ENCODE measurements at places on chromosomes 2 and 18.
A peak's percentile ranks its signal among the peaks of the same experiment; 100 is the strongest.

- DNase-seq: no peak
Observed at GRCh38 chr2:97676620-97677019, 7.1 kb downstream of the C2orf92 start.

- DNase-seq: no peak
Observed at GRCh38 chr18:43271593-43272432, 5.5 kb downstream of the SYT4 start.

GRCh38 chr18:49321797-49322461 is 138.5 kb downstream of the DYM start:
- no peak for DNase-seq

DNA sequence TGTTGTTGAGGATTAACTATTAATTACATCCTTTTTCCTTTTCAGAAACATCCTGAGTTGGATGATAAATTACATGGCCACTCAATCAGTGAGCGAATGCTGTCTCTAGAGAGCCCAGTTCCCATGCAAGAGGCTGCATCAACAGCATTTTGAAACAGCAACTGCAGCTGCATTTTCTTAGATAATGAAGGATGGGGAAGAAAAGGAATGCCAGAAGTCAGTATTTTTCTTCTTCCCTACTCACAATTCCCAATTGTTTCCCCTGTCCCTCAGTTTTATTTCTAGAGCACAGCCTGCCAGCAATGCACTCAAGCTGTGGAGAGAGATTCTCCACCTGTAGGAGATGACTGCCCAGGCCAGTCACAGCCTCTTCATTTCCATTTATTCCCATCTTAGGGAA is 6.9 kb downstream of the SCN7A start:
- DNase-seq: no peak

- DNase-seq: no peak
Observed at GRCh38 chr2:183292028-183292427, 167.8 kb downstream of the NUP35 start.

DNA sequence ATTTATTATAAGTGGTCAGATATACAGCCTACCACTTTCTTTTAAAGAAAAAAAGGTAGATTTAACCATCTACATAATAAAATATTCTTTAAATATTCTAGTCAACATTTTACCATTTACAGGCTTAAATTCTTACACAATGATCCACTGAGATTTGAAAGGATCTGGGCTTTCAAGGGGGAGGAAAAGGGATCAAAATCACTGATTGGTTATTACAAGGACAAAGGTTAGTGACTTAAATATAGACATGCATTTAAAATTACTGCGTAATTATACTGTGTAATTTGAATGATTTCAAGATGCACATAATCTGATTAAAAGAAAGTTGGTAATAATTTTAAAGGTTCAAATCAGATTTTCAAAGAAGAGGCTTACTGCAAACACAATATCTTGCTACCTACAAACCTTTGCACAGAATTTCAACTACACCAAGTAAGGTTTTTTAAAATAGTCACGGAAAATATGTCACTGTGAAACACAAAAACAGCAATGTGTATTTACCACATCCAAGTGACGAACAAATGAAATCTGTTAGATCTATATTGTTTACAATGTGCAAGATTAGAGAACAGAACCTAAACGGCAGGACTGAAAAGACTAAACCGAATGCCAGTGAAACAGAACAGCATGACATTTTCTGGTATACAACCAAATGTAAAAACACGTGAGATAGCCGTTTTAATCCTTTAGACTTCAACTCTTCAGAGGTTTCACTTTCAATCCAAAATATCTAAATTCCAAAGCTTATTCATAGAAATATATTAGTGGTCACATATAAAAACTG is 40.8 kb downstream of the RTN4 start:
- DNase-seq: no peak

DNA sequence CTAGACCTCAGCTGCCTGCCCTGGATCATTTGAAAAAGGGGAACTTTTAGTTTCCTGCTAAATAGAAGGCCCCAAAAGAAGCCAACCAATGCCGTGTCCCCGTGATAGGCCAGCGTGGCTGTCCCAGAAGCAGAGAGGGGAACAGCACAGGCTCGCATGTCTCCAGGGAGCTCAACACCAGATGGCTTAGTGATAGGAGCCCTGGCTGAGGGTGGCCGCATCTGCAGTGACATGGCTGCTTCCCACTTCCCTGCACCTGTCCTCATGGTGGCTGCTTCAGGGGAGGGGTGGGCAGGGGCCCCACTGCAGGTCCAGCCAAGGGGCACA is 79.6 kb downstream of the MBP start:
- no peak for DNase-seq

DNA sequence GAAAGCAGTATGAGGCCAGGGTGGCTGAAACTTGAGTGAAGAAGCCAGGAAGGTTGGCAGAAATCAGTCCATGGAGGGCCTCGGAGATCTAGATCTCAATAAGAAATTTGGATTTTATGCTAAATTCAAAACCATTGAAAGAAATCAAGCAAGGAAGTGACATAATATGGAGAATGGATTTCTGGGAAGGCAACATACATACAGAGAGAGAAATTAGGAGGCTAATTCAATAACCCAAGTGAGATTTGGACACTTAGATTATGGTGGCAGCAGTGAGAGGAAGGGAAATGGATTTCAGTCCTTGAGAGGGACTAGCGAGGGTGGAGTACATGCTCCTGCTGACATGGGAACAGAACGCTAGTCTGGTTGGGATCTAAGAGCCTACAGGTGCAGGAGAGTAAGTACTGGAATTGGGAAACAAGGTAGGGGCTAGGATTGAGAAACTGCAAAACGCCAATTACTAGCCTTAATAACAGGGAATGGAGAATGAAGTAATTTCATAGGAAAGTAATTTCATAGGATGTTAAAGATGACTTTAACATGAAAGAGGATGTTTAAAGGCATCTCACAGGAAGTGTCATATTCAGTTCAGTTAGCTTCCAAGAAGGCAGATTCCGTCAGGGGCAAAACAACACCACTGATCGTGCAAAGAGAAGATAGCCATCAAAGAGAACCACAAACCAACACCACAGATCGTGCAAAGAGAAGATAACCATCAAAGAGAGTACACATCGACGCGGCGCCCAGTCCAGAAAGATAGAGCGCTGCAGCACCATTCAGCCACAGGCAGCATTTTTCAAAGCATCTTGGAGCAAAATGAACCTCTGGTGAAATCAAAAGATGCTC is 27.2 kb downstream of the CDKL4 start:
- DNase-seq: peak; percentile 36

DNA sequence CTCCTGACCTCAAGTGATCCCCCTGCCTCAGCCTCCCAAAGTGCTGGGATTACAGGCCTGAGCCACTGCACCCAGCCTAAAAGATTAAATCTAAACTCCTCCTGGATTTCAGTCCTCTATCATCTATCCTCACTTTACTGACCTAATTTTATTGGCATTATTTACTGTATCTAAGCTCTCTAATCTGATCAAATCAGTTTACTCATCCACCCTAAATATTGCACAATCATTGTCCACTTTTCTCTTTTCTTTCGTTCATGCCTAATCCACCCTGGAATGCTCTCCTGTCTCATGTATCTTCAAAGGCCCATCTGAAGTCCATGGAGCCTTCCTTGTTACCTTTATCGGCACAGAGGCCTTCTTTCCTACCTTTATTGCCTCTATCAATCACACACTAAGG is 31.6 kb upstream of the GPR155 start:
- no peak for DNase-seq

DNA sequence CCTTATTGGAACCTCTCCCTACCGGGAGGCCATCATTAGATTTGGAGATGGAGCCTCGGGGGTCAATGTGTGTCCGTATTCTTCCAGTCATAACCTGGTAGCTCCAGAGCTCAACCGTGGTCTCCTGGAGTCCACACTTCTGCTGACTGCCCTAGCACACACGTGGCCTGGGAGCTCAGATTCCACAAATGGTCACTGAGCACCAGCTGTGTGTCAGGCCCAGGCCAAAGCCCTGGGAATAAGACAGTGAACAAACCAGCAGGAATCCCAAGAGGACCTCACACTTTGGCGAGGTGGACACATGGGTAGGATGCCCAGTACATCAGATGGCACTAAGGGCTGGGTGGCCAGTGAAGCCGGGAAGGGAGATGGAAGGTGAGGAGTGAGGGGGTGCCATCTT is 15.5 kb downstream of the GYPC start:
- no peak for DNase-seq

DNA sequence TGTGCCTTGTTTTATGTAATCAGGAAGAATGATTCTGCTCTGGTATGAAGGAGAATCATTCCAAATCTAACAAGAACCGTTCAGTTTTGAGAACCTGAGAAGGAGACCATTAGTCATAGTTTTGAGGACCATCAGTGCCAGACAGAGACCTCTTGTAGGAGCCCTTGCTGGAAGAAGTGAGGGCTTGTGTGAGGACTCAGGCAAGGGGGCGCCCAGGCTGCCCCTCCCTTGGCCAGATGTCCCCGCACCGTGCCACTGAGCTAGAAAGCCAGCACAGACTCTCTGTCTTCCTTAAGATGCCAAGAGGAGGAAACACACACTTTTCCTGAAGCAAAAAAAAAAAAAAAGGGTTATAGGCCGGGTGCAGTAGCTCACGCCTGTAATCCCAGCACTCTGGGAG is 55.7 kb upstream of the SLC39A10 start:
- DNase-seq: no peak

DNA sequence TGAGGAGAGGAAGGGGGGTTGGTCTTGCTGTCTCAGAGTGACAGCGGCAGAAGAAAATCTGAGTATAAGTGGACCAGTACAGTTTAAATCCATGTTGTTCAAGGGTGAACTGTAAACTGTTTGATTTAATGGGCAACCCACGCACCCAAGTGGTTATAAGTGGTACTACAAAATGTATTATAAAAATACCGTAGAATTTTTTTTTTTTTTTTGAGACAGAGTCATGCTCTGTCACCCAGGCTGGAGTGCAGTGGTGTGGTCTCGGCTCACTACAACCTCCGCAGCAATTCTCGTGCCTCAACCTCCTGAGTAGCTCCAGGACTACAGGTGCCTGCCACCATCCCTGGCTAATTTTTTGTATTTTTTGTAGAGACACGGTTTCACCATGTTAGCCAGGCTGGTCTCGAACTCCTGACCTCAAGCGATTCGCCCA is 2.1 kb upstream of the CHCHD5 start:
- no peak for DNase-seq

GRCh38 chr18:31658670-31659575 is 25.5 kb downstream of the B4GALT6 start:
- no peak for DNase-seq

GRCh38 chr2:109330056-109330455 is 201.1 kb downstream of the SH3RF3 start:
- DNase-seq: no peak

GRCh38 chr2:173056705-173057364 is 18.8 kb upstream of the MAP3K20 start:
- no peak for DNase-seq

DNA sequence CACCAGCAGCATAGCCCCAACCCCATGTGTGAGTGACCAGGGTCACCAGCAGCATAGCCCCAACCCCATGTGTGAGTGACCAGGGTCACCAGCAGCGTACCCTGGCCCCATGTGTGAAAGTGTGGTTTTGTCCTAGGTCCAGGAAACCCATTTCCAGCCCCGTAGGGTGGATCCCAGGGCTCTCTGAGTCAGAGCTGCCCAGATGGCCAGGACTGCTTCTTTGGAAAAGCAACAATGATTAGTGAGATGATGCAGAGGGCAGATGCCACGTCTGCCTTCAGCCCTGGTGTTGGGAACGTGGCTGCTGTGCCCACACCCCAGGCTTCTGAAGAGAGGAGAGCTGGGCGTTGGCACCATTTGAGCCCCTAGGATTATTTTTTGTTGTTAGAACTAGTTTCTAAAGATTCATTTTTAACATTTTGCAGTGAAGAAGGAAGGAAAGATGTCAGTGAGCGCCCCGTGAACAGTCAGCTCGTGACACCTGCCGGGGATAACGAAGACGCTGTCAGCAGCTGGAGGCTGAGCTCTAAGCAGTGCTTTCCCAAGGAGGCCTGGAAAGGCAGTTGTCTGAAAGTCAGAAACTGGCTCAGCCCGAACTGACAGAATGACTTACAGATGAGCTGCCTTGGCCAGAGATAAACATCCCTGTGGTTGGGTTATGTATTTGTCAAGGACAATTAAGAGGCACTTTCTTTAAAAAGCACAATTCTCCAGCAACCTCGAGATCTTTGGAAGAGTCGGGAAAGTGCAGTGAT is 32.1 kb upstream of the KCNG2 start:
- no peak for DNase-seq

GRCh38 chr2:226600184-226600583 is 199.4 kb downstream of the IRS1 start:
- no peak for DNase-seq

DNA sequence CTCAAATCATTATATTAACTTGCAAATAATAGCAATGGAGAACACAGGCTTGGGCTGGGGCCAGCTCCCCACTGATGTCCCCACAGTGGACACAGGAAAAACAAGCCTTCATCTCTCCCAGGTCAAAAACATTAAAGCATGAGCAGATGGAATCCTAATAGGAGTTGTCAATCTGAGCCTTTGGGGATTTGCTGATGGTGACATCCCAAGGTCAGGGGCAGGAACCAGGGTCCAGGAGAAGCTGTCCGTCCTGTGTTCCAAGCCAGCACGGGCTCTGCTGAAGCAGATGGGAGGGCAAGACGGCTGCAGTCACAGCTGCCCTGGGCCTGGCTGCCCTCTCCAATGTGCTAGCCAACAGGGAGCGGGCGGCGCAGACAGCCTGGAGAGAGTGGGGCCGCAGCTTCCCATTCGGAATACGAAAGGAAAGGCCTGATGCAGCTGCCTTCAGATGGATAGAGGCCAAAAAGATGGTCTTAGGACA is 135.5 kb downstream of the NDUFA10 start:
- DNase-seq: no peak

- DNase-seq: no peak
Observed at GRCh38 chr2:26459991-26460612, 17.8 kb downstream of the OTOF start.

- DNase-seq: no peak
Observed at GRCh38 chr2:121688820-121689219, 39.6 kb upstream of the CLASP1 start.

DNA sequence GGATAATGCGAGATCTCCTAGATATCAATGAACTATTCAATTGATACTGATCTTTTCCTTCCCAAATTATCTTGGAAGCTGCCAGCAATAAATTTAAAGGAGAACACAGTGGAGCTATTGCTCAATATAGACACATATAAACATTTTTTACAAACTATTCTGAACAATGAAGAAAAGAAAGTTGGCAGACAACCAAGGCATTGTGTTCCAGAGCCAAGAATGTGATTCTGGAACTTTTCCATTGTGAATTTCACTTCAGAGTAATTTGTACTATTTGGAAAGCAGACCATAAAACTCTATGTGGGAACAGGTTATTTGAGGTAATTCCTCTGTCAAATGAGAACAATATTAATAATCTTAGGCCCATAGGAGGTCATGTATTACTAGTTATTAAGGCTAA is 588.2 kb downstream of the IRS1 start:
- no peak for DNase-seq

GRCh38 chr18:22169889-22170420 is 566 bp downstream of the GATA6 start:
- no peak for DNase-seq

All from stimulated activated CD4-positive, alpha-beta T cell treated with anti-CD3 and anti-CD28 coated beads, Interleukin-1b, Interleukin-23, amount 100 ng/mL, for 1 hour (primary cell).